ENCODE measurements at places on chromosomes 1 and 21.

GRCh38 chr21:45589686-45590245, 47.5 kb upstream of the SLC19A1 start:
- DNase-seq, result no peak

DNA sequence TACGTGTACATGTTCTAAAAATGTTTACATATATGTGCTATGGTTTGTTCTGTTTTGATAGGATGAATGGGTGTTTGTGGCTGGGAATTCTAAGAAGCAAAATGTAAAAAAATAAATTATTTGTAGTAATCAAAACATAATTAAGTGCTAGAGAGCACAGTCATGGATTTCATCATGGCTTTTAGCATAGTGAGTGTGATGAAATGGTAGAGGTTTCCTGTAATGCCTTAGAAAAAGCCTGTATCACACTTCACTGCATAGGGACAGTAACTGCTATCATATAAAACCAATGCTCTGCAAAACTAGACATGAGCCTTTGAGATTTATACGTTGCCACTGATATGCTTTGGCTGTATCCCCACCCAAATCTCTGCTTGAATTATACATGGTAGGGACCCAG, 99.8 kb downstream of the PTGER3 start:
- no peak for DNase-seq

DNA sequence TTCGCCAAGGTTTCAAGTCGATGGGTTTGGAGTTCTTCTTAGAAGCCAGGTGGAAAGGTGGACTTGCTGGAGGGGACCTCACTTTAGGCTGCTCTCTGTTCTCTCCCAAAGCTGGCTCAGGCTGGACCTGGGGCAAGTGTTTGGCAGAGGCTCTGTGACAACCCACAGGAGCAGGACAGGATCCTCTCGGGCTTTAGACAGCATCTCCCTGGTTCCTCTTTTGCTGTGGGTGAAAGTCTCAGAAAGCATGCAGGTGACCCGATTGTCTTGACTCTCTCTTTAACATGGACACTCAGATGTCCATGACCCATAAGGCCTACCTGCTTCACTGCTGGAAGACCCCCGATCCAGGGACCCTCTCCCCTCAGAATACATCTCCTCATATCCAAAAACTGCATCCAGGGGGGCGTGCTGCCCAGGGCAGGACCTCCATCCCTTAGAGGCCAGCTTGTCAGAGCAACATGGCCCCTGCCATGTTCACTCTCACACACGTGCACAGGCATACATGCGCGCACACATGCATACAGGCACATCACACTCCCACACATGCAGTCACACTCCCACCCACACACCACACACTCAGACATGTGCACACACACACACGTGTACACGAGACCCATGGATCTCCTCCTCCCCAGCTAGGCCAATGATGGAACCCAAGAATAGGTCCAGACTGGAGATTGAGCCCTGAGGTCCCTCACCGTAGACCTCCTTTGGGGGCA, 21.3 kb downstream of the MRPL37 start:
- no peak for DNase-seq

GRCh38 chr1:44315521-44315920, 39.5 kb downstream of the ERI3 start:
- no peak for DNase-seq

DNA sequence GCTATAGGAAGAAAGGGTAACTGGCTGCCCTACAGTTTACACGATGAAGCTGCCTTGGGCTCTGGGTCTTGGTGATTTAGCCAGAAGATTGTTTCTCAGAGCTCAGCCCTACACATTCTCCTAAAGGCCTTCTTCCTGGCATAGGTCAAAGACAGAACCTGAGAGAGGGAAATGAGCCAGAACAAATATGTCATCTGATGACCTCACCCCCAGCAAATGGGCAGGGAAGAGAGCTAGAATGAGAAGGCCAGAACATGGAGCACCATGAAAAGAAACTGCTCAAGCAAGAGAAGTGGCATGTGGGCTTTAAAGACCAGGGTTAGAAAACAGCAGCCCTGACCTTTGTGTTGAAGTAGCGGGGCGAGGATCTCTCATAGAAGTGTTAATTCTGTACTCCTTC, 5.5 kb upstream of the ILDR2 start:
- no peak for DNase-seq

DNA sequence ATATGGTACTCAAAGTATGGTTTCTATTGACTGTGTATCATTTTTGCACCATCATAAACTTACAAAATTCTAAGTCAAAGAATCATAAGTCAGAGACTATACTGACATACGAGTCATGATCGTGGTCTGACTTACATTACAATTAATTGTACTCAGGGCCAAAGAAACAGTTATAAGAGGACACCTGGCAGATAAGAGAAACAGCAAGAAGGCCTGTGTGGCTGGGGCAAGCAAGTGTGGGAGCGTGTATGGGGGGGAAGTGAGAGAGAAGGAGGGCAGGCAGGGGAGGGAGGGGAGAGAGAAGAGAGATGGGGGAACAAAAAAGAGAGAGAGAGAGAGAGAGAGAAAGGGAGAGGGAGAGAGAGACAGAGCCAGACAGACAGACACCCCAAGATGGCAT, 70.9 kb downstream of the RERE start:
- DNase-seq, result no peak

GRCh38 chr1:11714831-11715575, 20.9 kb upstream of the AGTRAP start:
- DNase-seq, result no peak

GRCh38 chr21:35611708-35612132, 448.6 kb downstream of the SETD4 start:
- DNase-seq, result no peak

DNA sequence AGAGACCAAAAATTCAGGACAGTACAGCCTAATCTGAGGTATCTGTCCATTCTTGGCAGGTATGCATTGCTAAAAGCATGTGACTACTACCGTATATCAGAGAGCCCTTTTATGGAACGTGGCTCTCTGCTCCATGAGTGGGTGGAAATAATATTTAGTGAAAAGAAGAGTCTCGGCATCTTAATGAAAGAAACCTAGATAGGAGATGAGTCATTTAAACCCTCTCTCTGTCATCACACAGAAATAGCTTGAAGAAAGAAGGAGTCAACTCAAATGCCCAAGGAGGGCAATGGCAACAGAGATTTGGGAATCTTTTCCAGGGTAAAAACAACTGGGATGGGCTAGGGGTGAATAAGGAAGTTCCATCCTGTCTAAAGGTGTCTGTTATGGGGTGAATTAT, 528.2 kb downstream of the SMYD3 start:
- DNase-seq, result no peak

GRCh38 chr1:37051346-37051745, 17.0 kb upstream of the GRIK3 start:
- DNase-seq, result no peak

DNA sequence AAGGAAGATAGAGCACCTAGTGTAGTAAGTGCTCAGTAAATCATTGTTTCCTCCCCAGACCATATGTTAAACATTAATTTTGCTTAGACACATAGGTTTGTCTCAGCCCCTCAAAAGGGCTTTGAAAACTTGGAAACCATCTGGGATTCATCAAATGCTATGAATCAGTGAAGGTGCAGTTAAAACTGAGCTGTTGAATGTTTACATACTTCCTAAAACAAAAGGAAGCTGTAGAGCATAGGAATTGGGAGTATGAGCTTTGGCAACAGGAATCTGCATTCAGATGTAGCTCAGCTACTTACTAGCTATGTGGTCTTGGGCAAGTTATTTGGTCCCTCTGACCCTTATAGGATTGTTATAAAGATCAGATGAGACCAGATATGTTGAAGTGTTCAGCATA, 18.7 kb upstream of the PODN start:
- DNase-seq, result no peak

GRCh38 chr1:45101947-45102346, 89.9 kb downstream of the UROD start:
- DNase-seq, result no peak

- no peak for DNase-seq
Observed at GRCh38 chr1:26195805-26196204, 5.4 kb downstream of the CATSPER4 start.

GRCh38 chr1:66168467-66168887, 365.5 kb upstream of the SGIP1 start:
- DNase-seq, result no peak

DNA sequence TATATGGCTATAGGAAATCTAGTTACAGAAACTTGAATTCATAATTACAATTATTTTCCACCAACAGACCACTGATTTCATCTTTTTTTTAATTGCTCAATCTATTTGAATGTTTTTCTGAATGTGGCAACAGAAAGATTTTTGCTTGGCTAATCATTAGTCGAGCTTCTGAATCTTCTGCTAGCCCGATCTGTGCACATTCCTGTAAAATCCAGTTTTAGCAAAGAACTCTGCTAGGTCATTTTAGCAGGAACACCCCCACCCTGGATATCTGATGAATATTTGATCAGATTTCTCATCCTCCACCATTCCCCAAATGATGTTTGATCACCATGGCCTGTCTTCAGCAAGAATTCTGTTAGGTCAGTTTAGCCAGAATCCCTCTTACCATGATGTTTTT, 176.3 kb downstream of the LEPR start:
- DNase-seq, result no peak

- no peak for DNase-seq
Observed at GRCh38 chr1:31423418-31423947, 10.5 kb downstream of the SERINC2 start.

GRCh38 chr1:32349211-32349708, 13.0 kb downstream of the FAM229A start:
- DNase-seq, result no peak

DNA sequence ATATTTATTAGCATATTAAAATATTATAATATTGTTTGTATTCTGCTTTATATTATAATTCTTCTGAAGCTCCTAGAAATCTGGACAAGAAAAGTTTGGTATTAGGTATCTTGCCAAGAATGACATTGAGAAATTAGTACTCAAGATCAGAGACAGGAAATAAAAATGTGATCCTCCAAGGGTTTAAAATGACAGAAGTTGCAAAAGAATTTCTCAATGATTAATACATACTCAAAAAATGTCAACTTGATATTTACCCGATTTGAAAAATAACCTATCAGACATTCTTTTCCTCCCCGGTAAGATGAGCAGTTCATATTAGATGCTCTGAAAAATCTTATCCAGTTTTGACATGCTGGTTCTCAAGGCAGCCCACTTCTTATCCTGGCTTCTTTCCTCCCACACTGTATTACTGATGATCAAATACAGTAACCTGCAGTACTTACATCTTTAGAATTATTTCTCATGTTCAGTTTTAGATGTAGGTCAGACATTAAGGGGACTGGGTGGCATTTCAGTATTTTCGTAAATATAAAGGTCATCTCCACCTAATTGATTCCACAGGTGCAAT, 55.3 kb downstream of the CACHD1 start:
- no peak for DNase-seq

DNA sequence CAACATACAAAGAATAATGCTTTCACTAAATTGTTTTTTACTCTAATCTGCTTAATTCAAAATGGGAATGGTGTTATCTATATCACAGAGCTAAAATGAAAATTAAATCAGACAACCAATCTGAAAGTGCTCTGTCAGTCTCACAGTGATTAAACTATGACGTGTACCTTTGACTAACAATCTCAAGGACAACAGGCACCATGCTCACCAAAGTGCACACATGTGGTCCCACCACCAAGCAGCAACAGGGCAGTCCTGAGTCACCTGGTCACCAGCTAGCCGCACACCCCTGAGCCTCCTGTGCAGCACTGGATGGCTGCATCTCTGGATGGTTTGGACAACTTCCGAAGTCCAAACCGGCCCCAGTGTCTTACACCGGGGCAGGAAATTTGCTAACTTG, 54.5 kb upstream of the NADK start:
- DNase-seq, result no peak

- peak; percentile 40 for DNase-seq
Observed at GRCh38 chr21:18153063-18153462, 91.6 kb upstream of the CHODL start.

DNA sequence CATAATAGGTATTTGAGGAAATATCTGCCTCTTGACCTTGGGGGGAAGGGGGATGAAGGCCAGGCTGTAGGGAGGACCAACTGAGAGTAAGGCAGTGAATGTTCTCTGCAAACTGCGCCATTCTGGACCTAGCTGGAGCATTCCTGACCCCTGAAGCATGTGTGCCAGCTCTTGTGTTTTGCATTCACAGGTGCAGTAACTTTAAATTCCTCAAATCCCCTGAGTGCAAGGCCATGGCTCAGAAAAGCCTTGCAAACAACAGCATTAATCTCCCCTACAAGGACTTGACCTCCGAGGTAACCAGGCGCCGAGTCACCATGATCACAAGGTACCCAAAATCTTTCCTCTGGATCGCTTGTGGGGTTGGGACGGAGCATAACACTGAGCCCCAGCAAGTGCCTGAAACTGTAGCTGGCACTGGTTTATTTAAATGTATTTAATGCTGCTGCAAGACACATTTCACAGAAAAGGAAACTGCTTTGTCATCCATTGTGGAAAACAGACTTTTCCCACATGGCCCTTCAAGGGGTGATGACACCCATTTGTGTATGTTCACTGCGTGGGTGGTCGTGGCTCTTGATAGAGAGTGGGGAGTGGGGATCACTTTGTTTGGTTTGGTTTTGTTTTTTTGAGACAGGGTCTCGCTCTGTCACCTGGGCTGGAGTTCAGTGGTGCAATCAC, 1.7 kb downstream of the MYOCOS start:
- DNase-seq, result no peak

- no peak for DNase-seq
Observed at GRCh38 chr21:44957901-44958451, 18.1 kb downstream of the SLX9 start.

DNA sequence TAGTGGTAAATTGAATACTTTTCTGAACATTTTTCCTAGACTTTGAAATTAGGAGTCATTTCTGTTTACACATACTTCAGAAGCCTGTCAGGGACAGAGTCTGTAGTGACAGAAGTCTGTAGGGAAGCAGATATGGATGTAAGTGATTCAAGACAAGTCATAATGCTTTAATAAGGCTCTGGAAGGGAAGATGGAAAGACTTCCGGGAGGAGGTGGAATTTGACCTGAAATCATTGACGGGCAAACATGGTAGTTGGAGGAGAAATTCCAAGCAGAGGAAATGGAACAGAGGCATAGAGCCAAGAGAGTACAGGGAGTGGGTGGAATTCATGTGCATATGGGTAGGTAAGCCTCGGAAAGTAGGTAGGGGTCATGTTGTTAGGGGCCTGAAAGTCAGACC, 22.5 kb downstream of the CAMTA1 start:
- no peak for DNase-seq

GRCh38 chr1:239912471-239912870, 179.2 kb upstream of the FMN2 start:
- DNase-seq, result no peak

DNA sequence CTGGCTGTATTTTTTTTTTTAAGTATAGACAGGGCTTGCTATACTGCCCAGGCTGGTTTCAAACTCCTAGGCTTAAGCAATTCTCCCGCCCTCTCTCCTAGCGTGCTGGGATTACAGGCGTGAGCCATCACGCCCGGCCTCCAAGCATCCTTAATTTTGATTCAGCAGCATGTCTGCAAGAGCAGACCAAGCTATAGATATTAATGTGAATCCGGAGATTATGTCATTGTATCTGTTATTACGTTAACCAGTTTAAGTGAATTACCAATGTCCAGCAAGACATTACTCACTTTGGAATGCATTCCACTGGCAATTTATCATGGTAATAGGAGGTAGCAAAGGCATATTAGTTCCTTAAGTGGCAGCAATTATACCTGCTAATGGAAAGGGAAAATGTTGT, 179.7 kb downstream of the CHRM3 start:
- DNase-seq, result no peak

Data from hindlimb muscle (tissue), 1 donor.